ENCODE measurements at places on chromosomes 6 and 20. TPM values are rescaled to one million over a fixed set of nuclear protein-coding genes. Genes with fewer than 3 reads are reported as not detected.

The UBE3D gene
- 8.3 TPM for total RNA-seq

The WFDC9 gene
- not detected for total RNA-seq

The UST gene
- total RNA-seq: 14.2 TPM

The FAM184A gene
- total RNA-seq: 3.4 TPM

The BPIFB2 gene
- not detected for total RNA-seq

The ELOVL2 gene
- 0.25 TPM for total RNA-seq

The CCNC gene
- total RNA-seq: 47.4 TPM
